ENCODE measurements at places on chromosomes 1 and 21.

DNA sequence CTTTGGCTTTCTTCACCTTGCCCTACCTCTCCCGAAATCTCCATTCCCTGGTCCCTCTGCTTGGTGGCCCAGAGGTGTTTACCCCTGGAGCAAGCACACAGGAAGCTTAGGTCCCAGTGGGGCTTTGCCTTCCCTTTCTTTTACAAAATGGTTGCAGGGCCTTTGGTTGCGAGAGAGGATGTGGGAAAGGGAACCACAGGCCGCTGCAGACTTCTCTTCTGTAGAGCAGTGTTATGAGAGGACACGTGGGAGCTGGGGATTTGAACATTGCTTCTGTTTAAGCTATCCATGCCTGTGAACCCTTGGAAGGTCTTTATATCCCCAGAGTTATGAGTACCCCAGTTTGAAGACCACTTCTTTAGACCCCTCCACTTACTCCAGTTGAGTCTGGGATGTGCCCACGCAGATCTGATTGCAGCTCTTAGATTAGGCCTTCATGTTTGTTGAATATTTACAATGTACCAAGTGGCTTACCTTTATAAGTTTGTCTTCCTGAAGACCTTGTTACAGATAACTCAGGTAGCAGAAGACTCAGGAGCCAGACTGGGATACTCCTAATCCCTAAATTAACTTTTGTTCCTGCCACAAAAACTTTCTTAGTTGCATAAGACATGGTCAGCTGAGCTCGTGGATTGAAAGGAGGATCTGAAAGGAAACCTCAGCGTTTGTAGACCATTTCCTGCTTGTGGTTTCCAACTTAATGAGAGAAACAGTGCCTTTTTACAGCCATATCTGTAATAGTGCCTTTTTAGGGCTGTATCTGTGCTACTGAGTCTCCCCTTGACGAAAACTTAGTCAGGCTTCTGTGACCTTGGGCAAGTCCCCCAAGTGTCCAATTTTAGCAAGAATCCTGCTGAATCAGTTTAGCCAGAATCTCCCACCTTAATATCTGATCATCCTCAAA, 21.9 kb upstream of the IVNS1ABP start:
- DNase-seq = peak; percentile 64

DNA sequence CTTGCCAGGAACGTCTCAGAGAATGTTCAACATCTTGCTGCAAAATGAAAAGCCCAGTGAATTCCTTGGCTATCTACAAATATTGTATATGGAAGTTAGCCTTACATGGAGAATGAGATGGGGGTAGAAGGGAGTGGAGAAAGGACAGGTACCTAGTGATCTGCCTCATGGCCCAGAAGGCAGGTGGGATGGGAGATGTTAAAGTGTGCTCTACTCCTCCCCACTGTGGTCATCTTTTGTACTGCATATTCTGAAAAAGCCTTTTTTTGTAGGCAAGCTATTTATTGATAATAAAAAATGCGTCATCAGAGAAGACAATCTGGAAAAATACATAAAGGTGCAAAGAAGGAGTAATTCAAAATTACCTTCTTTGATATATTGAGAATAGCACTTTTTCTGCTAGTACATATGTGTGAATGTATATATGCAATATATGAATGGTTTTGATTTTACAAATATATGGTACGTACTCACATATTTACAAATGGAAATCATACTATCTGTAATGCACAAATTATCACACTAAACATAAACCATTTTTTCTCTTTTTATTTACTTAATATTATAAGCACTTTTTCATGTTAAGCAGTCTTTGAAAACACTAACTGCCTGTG, 19.1 kb upstream of the SLC5A9 start:
- DNase-seq = no peak

DNA sequence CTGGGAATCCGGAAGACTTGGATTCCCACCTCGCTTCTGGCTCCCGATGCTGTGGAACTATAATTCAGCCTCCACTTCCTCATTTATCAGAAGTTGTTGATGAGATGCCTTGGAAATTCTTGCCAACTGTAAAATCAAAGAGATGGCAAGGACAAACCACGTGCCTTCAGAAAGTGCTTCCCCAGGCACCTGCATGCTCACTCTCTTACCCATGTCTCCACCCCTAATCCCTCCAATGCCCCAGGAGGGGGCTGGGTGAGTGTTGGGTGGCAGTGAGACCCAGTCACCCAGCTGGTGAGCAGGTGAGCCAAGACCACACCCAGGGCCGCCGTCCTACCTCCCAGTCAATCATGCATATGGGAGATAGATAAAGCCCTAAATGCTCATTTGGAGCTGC, 160.8 kb downstream of the PSMG1 start:
- no peak for DNase-seq

DNA sequence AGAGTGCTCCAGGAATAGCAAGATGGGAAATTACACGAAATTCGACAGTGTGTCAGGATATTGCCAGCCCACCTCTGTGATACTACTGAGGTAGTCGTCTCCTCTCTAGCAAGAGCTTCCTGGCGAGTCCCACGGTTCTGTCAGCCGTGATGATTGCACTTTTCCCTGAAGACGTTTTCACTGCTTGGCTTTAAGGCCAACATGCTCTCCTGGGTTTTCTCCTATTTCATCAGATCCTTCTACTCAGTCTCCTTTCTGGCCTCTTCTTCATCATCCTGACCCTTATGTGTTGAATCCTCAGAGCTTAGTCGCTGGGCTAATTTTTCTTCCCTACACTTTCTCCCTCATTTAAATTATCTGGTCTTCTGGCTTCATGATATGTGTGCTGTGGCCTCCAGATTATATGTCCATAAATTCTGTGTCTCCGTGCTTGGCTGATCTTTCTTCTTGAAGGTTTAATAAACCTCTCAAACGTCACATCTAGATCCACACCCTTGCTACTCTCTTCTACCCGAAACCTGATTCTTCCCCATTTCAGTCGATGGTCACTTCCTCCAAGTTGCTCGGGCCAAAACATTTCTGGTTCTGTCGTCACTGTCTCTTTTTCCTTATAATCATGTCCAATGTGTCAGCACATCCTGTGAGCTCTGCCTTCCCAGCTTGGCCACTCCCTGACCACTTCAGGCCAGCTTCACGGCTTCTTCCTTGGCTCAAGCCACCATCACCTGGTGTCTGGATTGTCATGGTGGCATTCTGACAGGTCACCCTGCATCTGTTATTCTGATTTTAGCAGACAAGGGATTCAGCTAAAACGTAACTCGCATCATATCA, 12.2 kb downstream of the OR2B11 start:
- peak; percentile 11 for DNase-seq

DNA sequence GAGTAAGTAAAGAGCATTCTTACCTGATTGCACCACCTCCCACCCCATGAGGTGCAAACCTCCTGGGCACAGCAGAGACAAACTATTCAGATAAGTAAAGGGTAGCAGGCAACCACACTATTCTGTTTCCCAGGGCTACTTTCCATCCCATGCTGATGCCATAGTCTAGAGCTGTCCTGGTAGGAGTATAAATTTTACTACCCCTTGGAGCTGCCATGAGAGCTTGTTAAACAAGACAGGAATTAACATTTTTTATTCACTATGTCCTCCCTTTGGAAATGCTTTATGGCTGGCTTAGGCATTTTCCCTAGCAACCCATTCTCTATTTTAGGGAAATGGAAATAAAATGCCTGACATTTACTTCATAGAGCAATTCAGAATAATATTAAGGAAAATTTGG, 324.6 kb upstream of the USP25 start:
- no peak for DNase-seq

DNA sequence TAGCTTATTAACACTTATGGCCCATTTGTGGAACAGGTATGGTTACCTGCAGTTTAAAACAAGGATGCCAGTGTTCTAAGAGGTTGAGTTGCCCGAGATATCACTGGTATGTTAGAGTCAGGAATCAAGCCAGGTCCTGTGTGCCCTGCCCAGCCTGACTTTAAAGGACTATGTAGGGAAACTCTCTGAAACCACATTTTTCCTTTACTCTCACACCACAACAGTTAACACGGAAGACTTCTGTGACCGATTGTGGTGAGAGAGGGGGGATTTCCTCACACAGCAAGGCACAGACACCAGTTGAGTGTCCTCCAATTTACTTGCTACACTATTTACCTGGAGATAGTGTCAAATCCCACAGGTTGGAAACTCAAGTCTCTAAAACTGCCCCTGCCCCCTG, 47.8 kb downstream of the UCK2 start:
- DNase-seq = no peak

DNA sequence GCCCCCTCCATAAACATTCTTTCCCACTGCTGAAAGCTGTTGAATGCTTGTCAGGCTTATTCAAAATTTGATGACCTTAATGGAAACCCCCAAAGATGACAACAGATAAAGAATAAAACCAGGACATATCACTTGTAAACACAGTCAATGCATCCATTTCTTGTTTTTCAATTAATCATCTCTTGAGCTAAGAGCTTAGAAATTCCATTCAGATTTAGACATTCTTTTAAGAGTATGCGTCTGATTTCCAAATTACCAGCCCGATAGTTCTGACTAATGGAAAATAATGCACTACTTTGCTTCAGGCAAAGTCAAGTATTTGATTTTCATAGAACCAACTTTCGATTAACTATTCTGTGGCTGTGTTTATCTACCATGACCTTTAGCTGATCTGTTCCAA, 100.6 kb upstream of the RUNX1 start:
- DNase-seq = no peak

DNA sequence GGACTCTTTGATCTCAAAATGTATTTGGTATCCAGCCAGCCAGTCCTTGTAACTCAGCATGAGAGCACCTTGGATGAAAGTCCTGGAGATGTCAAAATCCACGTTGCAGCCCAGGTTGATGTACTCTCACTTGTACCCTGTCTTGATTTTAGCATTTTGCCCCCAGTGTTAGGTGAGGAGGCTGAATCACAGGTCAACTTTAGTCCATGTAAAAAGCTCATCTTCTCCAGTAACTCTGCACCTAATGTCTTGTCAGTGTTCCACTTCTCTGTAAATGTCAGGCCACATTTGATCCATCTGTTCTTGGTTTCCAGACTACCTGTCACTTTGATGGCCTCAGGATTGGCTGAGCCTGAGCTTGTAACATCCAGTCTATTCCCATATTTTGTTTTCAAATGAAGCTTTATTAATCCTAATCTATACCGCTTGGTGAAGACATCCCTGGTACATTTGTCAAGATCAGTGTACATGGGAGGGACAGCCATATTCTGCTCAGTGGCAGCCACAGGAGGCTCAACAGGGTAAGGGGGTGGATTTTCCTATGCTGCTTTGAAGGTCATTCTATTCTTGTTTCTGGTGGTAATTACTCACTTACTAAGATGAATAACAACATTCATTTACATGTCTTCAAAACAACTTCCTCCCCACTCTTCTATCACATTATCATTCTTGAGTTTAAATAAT, 24.1 kb upstream of the FCRL3 start:
- no peak for DNase-seq

- DNase-seq = no peak
These were observed 57.4 kb downstream of the COL6A1 start for GRCh38 chr21:46038871-46039397.

GRCh38 chr1:209238356-209238755, 345.2 kb upstream of the CAMK1G start:
- DNase-seq = no peak

GRCh38 chr1:53123453-53124140, 18.8 kb downstream of the SLC1A7 start:
- no peak for DNase-seq

DNA sequence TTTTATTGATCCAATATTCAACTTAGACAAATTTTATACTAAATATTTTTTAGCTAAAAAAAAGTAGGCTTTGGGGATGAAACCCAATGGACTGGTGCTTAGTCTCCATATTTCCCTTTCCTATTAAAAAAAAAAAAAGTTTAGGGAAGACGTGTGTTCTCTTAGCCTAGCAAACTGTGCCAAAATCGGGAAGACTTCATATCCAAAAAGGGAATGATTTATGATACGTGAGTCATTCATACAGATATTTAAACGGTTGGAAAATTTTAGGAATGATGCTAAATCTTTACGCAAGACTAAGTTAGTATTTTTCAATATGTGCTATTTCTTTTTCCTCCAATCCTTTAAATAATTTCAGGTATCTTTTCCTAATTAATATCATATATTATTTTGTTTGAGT, 50.7 kb downstream of the SPATA17 start:
- DNase-seq = no peak

GRCh38 chr1:230423951-230424350, 2.2 kb downstream of the PGBD5 start:
- DNase-seq = no peak

All from left lung (tissue), 14 donors.